GM23338 (cell line): ENCODE measurements at places on chromosomes 4 and X.

- no peak overlapping the region for H3K4me3 ChIP-seq
- H3K27me3 ChIP-seq, result no peaks in the 10 kb centered on the region
- no peaks in the 10 kb centered on the region for H3K36me3 ChIP-seq
- H3K27ac ChIP-seq, result no peak overlapping the region
- DNase-seq, result no peak
Measured at GRCh38 chr4:183352546-183352945, 30.3 kb upstream of the CLDN24 start.

GRCh38 chrX:21757960-21758359 lies at the start of gene SMPX:
TSS of gene SMPX (minus strand) at chrX:21758116. CDS start at chrX:21754290, 3,826 bp downstream.
- H3K4me1 ChIP-seq, result no peaks in the 10 kb centered on the region
- H3K27me3 ChIP-seq, result no peaks in the 10 kb centered on the region
- H3K36me3 ChIP-seq, result no peaks in the 10 kb centered on the region
- DNase-seq, result no peak
- no peak within 1 kb of the TSS for H3K27ac ChIP-seq
- H3K4me3 ChIP-seq, result no peak within 1 kb of the TSS

DNA sequence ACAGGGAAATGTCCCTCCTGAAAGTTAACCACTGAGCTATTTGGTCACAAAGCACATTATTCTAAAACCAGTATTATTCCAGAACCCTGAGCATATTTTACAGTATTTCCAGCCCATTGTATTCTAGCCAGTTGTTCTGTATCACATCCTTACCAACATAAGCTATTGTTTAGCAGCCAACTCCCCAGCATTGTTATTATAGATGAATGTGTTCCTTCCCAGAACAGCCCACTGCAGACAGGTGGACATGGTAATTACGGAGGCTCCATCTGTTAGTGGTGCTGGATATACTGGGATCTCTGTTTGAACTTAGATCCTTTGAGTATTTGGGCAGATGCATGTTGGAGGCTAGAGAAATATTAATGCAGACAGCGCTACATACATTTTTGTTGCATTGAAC lies 126.1 kb downstream of the MGST2 start:
- H3K4me1 ChIP-seq, result no peaks in the 10 kb centered on the region
- no peak overlapping the region for H3K4me3 ChIP-seq
- DNase-seq, result no peak
- no peaks in the 10 kb centered on the region for H3K27me3 ChIP-seq
- no peaks in the 10 kb centered on the region for H3K36me3 ChIP-seq
- no peak overlapping the region for H3K27ac ChIP-seq

DNA sequence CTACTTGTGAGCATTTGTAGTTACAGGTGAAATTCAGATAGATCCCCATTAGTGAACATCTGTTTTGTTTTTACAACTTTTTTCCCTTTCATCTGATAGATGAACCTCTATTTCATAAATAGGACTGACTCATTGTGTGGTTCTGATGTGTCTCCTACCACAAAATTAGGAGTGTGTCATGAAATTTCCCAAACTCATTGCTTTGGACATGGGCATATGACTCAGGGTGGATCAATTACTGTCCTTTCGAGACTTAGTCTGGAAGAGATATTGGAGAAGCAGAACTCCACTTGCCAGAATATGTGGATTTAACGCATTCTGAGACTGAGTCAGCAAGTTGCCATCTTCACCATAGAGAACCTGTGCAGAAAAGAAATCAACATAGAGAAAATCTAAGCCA lies 53.5 kb upstream of the PCDH10 start:
- no peak for DNase-seq
- no peaks in the 10 kb centered on the region for H3K27me3 ChIP-seq
- no peak overlapping the region for H3K4me3 ChIP-seq
- peaks cover 6% of the 10 kb centered on the region for H3K4me1 ChIP-seq
- H3K36me3 ChIP-seq, result no peaks in the 10 kb centered on the region

DNA sequence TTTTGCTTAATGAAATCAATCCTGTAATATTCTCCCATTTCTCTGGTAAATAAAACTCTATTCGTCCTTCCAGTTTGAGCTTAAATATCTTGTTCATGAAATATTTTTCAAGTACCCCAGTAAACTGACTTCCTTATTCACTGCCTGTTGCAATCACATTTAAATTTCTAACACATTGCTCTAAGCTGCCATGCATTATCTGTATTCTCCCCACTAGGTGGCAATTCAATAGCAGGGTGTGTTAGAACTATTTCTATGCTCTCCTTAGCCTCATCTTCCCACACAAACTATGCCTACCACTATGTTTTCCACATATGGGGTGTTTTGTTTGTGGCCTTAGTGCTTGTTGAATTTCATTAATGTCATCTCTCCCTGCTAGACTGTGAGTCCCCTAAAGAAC lies 377.1 kb upstream of the HS3ST1 start:
- no peaks in the 10 kb centered on the region for H3K27me3 ChIP-seq
- H3K36me3 ChIP-seq, result no peaks in the 10 kb centered on the region
- no peak overlapping the region for H3K4me3 ChIP-seq

- H3K4me3 ChIP-seq, result no peak overlapping the region
- H3K4me1 ChIP-seq, result no peaks in the 10 kb centered on the region
- H3K27me3 ChIP-seq, result no peaks in the 10 kb centered on the region
- H3K27ac ChIP-seq, result no peak overlapping the region
- no peak for DNase-seq
Measured at GRCh38 chrX:96619588-96619987, 65.1 kb upstream of the DIAPH2 start.

DNA sequence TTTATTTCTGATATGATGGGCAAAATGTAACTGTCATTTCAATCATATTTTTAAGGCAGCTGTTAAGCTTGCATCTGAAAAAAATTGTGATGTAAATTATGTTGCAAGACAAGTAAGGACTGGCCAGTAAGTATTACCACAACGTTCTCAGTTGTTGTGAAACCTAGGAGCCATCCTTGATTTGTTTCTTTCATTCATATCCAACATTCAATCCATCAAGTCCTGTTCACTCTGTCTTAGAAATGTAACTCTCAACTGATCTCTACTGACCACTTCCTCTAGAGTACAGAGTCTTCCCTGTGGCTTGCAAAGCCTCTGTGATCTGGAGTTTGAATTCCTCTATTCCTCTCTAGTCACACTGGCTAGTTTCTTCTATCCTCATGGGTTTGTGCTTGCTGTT lies 161.4 kb upstream of the MAD2L1 start:
- no peaks in the 10 kb centered on the region for H3K27me3 ChIP-seq
- no peaks in the 10 kb centered on the region for H3K36me3 ChIP-seq
- H3K27ac ChIP-seq, result no peak overlapping the region
- H3K4me3 ChIP-seq, result no peak overlapping the region
- DNase-seq, result no peak
- H3K4me1 ChIP-seq, result no peaks in the 10 kb centered on the region

DNA sequence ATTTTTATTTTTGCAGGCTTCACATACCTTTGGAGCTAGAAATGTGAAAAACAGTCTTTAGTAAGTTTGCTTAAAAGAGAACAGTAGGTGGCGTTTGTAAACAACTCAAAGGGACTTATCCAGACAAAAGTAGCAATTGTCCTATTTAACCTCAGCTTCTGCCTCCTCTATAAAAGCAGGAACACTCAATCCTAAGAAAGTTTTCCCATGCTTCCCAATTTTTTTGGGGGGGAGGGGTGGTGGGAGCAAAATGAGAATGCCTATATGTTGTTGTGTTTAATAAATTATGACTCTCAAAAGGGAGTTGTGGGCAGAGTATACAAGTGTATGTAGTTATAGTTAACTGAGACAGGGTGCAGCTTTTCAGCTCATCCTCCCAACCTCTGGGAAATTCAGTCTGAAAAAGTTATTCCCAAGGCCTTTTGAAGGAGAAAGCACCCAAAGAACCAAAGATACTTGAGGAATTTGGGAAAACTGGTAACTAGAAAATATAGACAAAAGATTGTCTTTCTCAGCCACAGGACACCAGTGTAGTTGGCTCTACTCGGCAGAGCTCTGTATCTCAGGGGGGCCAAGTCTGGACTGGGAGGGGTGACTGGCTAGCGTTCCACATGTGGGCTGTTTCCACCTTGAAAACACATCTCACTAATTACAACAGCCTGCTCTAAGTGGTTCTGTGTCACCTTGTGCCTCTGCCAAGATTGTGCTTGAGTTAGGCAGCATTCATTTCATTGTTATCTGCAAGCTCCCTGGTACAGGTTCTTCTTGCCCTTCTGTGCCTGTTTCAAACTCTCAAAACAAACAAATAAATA lies 2.8 kb downstream of the SFRP2 start:
- H3K4me1 ChIP-seq, result peaks cover 36% of the 10 kb centered on the region
- H3K27ac ChIP-seq, result peak overlapping the region; percentile 22; the same call in 1 of the 2 replicates
- H3K27me3 ChIP-seq, result no peaks in the 10 kb centered on the region
- H3K4me3 ChIP-seq, result peak overlapping the region; percentile 89

DNA sequence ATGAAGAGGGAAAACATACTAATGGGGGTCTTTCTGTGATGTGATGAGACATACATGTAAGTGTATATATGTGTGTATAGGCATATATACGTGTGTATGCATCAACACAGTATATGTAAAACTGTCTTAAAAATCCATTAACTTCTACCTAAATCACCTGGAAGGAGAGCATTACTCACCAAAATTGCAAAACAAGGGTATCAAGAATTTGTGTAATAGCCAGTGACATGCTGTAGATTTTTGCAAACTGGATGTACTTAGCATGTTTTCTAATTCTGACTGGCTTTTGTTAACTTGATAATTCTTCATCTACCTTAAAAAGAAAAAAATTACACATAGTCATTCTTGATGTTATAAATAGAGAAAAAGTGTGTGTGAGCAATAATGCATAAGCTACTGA lies 104.7 kb downstream of the PRRG1 start:
- no peak overlapping the region for H3K27ac ChIP-seq
- DNase-seq, result no peak
- H3K4me1 ChIP-seq, result no peaks in the 10 kb centered on the region; the same call in none of the 2 replicates
- no peaks in the 10 kb centered on the region for H3K27me3 ChIP-seq
- H3K4me3 ChIP-seq, result no peak overlapping the region
- no peaks in the 10 kb centered on the region for H3K36me3 ChIP-seq

DNA sequence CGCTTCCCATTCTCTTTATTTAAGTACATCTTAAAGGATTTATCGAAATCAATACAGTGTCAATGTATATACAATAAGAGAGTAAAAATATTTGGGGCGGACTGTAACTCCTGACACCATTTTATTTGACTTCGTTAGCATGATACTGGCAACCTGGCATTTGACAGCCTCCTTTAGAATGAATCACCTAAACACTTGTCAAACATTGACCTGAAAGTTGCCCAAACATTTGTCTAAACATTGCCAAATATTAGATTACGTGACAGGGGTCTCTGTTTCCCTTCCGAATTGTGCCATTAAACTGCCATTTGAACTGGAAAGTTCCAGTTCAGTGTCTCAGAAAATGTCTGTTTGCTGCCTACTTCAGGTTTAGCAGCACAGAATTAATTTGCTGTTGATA lies 20.8 kb upstream of the FAM9A start:
- H3K36me3 ChIP-seq, result no peaks in the 10 kb centered on the region
- H3K4me1 ChIP-seq, result no peaks in the 10 kb centered on the region
- no peak for DNase-seq
- H3K4me3 ChIP-seq, result no peak overlapping the region
- H3K27me3 ChIP-seq, result no peaks in the 10 kb centered on the region
- no peak overlapping the region for H3K27ac ChIP-seq

DNA sequence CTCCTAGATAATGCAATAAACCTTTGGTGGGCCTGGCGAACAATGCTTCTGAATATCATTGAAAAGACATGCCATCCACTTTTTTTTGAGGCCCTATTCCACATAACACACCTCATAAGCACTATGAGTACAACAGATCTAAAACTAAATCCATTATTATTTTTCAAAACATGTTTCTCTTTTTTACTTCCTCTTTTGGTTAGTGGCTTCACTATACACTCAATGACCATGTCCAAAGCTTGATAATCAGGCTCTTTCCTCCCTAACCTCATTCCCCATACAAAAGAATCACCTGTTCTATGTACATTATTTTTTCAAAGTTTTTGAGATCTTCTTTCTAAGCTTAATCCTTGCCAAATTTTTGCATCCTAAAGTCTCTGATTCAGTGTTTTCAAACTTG lies 20.4 kb upstream of the NPY2R start:
- DNase-seq, result no peak
- no peak overlapping the region for H3K4me3 ChIP-seq
- no peaks in the 10 kb centered on the region for H3K27me3 ChIP-seq
- no peaks in the 10 kb centered on the region for H3K4me1 ChIP-seq

DNA sequence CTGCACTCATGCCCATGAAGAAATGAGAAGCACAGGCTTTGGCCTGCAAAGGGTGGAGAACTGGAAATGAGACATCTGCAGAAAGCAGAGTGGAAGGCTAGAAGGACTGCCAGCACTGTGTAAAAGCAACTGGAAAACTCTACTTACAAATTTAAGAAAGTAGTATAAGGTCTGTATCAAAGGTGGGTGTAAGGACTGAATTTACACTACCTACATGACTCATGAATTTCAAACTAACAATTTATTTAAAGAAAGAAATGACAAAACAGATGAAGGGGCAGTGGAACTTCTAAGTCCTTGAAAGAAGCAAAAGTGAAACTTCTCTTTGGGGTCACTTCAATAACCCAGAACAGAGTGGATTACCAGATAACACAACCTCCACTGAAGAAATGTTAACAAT lies 71.2 kb downstream of the SLC10A7 start:
- no peak overlapping the region for H3K4me3 ChIP-seq
- H3K4me1 ChIP-seq, result peaks cover 3% of the 10 kb centered on the region; the same call in 1 of the 2 replicates
- no peaks in the 10 kb centered on the region for H3K36me3 ChIP-seq
- DNase-seq, result no peak

DNA sequence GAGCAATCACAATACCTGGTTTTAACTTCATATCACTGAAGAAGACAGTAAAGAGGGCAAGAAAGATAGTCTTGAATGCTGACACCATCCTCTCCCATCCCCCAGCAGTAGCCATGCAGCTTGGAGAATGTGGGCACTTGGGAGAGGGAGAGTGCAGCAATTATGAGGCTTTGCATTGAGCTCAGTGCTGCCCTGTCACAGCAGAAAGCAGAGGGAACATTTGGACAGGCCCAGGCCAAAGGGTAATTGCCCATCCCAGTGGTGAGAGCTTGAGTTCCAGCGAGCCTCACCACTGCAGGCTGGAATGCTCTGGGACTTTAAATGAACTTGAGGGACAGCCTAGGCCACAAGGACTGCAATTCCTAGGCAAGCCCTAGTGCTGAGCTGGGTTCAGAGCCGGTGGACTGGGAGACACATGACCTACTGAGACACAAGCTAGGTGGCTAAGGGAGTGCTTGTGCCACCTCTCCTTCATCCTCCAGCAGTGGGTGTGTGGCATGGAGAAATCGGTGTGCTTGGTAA lies 36.3 kb downstream of the CORIN start:
- H3K4me3 ChIP-seq, result no peak overlapping the region
- no peaks in the 10 kb centered on the region for H3K4me1 ChIP-seq
- no peak for DNase-seq
- H3K27ac ChIP-seq, result no peak overlapping the region
- no peaks in the 10 kb centered on the region for H3K36me3 ChIP-seq

- H3K4me1 ChIP-seq, result 0 out of 2 replicates have a peak, but pooled peaks cover 9% of the 10 kb centered on the region
- H3K27me3 ChIP-seq, result no peaks in the 10 kb centered on the region
- H3K36me3 ChIP-seq, result no peaks in the 10 kb centered on the region
- no peak overlapping the region for H3K4me3 ChIP-seq
- H3K27ac ChIP-seq, result no peak overlapping the region
Measured at GRCh38 chr4:56767567-56767966, 53.9 kb downstream of the SPINK2 start.

- H3K27ac ChIP-seq, result no peak overlapping the region
- H3K36me3 ChIP-seq, result no peaks in the 10 kb centered on the region
- DNase-seq, result no peak
Measured at GRCh38 chrX:136825771-136826170, 45.0 kb upstream of the ARHGEF6 start.
